ENCODE measurements at places on chromosomes 6 and 20.

DNA sequence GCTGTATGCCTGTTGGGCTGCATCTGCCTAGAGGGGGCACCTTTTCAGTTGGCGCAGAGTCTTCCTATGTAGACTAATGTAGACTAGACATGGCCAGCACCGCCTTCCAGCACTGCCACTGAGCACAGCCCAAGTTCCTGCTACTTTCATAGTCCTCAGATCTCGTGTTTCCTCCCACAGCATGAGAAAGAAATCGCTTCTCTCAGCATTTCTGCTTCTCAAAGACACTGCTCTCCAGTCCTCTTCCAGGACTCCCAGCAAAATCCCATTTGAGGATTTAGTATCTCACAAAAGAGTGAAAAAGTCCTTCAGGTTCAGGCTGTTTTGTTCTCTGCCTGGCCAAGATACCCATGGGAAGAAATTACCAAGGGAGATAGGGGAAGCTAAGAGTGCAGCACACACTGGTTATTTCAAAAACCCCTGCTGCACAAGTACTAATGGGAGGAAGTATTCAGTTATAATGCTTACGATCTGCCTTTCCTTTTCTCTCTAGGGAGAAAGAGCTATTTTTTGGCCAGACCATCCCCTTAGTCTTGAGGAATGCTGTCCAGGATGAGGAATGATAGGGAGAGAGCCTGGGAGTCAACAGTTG, 35.7 kb downstream of the OGFRL1 start:
- DNase-seq = no peak

- DNase-seq = no peak
Measured at GRCh38 chr6:169427856-169428255, 174.2 kb upstream of the THBS2 start.

DNA sequence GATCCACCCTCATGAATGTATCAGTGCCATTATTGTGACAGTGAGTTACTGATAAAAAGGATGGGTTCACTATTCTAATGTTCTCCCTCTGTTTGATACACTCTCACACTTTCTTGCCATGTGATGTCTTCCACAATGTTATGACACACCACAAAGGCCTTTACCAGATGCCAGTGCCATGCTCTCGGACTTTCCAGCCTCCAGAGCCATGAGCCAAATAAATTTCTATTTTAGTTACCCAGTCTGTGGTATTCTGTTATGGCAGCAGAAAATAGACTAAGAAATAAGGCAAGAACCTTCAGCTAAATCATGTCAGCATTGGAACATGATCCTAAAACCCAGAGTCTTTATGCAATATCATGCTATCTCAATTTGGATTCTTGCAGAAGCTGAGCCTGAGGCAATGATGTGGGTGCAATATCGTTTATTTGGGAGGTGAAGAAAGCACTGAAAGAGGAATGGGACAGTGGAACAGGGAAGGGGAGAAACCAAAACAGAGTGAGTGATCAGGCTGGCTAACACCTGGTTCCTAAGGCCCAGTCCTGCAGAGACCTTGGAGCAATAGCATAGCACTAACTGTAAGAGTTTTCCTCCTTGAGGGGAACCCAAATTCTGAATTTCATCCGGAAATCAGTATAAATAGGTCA, 130.4 kb upstream of the LRFN2 start:
- DNase-seq = no peak

DNA sequence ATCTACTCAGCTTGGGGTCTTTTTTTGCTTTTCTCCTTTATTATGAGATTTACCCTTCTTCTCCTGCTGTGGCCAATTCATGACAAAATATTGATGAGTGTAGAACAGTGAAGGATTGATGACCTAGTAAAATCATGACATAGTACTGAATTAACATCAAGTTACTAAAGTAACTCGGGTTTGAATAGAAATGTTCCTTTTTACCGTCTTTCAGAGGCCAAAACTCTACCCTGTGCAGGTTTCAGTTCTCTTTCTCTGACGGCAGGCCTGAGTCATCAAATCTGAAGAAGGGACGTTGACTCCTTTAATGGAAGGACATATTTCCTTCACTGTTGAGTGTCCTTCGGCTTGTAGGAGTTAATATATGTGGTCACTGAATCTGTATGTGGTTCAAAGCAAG, 80.7 kb downstream of the RREB1 start:
- no peak for DNase-seq

- DNase-seq = no peak
Measured at GRCh38 chr6:127279815-127280214, 13.2 kb downstream of the RNF146 start.

GRCh38 chr6:14142063-14142450, 24.5 kb downstream of the CD83 start:
- DNase-seq = no peak

GRCh38 chr6:18219591-18219990, 44.7 kb downstream of the DEK start:
- no peak for DNase-seq

DNA sequence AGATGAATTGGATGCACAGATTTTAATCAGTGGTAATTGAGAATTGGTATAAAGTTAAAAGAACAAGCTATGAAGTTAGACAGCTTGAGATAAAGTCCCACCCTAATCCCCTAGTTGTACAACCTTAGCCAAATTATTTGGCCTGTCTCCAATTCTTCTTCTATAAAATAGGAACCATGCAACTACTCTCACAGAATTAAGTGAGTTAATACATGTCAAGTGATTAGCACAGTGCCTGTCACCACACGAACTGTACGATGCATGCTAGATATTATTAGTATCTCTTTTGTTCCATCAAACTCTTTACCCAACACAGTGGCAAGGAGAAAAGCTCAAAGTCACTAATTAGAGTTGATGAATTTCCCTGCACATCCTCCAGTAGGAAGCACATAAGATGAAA, 44.7 kb downstream of the MBOAT1 start:
- DNase-seq = no peak

GRCh38 chr6:51959744-51960383, 127.5 kb downstream of the PKHD1 start:
- DNase-seq = no peak

DNA sequence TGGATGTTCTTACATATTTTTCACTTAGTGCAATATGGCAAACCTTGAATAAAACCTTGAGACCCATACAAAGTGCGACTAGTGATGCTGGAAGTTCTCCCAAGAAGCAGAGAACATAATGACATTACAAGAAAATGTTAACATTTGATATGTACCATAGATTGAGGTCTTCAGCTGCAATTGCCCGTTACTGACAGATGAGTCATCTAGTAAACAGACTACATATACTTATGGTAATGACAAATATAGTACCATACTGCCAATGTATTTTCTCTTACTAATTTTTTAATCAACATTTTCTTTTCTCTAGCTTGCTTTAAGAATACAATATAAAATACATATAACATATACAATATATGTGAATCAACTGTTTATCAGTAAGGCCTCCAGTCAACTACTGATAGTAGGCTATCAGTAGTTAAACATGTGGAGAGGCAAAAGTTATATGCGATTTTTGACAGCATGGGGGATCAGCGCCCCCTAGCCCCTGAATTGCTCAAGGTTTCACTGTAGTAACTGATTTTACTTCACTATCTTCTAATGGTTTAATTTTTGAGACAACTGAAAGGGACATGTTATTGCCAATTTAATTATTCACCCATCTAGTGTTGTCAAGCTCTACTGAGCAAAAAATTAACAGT, 166.7 kb upstream of the ADGRB3 start:
- no peak for DNase-seq

DNA sequence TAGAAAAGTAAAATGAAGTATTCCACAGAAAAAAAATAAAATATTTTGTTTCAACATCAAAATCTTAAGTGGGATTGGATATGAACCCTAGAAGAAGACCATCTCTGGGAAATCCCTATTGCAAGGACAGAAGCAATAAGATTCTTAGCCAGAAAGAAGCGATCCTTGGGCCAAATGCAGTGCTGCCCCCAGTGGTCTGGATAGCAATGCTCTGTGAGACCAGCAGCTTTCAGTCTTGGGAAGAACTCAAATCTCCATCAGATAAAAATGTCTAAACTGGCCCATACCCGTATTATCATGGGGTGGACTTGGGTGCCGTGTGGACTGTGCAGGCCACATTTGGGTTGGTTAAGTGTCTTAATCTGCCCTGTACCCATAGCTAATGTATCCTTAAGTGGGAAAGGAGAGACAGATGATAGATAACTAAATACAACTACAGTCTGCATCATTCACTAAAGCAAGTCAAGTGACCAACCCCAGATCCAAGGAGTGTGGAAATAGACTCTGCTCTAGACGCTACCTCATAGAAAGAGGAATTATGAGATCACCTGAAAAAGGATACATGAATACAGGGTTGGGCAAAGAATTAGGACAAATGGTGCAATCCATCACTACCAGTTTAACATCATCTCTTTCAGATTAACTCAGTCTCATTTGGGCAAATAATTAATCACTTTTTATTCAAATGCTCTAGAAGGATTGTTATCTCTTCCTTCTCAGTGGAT, 38.9 kb upstream of the SNAP25 start:
- no peak for DNase-seq

DNA sequence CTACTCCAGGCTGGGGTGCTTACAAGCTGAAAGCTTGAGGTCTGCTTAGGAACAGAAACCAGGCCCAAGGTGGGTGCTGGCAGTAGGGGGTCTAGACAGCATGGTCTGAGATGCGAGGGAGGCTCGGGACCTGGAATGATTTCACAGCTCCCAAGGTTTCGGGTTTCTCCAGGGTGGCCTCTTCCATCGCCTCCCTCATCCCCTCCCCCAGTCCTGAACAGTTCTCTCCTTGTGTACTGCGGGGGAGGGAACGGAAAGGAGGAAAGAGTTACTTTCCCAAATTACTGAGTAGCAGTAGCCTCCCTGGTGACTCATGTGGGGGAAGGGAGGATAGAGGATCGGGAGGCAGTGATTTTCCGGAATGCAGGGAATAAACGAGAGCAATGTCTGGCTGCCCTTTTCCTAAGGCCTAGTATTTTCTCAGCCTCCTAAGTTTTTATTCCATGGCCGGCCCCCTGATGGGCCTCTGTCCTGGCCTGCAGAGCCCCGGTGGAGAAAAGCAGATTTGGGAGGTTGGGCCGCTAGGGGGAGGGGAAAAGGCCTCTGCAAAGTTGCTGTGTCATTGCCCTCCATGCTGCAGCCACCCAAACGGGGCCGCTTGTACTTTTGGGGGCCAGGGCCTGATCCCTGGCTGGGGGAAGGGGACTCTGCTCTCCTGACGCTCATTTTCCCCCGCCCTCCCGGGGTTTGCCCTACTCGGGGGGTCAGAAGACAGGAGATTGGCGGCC, 1.5 kb downstream of the BRD2 start:
- DNase-seq = peak; percentile 70

DNA sequence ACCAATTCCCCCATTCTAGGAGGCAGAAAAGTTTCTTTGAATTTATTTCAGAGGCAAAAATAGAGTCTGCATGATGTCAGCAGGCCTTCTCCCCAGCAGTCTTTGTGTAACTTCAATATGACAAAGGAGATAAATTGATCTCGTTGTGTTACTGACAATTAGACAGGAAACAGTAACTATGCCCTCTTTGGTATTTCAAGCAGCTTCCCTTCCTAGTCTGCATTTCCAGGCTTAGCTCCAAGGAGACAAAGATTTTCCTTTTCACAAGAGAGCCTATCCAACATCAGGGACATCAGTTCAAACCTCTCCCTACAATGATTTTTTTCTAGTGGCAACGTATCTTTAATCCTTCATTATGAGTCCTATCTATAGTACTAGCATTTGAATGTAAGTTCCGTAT, 245.9 kb upstream of the HSF2 start:
- no peak for DNase-seq

- peak; percentile 82 for DNase-seq
Measured at GRCh38 chr6:6918216-6918983, 189.4 kb upstream of the RREB1 start.

DNA sequence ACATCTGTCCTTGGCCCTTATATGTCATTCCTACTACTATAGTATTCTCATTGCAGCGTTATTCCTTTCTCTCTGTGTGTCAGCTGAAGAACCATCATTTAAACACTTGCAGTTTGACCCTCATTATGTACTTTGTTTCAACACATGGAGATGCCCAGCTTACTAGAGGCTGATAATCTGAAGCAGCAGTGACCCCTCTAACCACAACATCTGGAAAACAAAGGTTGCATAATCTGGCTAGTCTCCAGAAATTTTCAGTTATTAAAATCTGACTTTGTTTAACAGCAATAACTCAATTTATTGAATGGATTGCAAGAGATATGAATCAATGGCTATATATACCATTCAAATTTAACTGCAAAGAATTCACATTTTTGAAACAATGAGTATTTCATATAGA, 6.6 kb upstream of the PHIP start:
- no peak for DNase-seq

GRCh38 chr20:49851991-49852390, 39.4 kb downstream of the SLC9A8 start:
- DNase-seq = no peak

GRCh38 chr6:811831-812230, 118.9 kb upstream of the EXOC2 start:
- DNase-seq = no peak

- DNase-seq = no peak
Measured at GRCh38 chr6:146087386-146087785, 58.5 kb downstream of the GRM1 start.

GRCh38 chr6:23031986-23032385, 462.6 kb downstream of the HDGFL1 start:
- no peak for DNase-seq

DNA sequence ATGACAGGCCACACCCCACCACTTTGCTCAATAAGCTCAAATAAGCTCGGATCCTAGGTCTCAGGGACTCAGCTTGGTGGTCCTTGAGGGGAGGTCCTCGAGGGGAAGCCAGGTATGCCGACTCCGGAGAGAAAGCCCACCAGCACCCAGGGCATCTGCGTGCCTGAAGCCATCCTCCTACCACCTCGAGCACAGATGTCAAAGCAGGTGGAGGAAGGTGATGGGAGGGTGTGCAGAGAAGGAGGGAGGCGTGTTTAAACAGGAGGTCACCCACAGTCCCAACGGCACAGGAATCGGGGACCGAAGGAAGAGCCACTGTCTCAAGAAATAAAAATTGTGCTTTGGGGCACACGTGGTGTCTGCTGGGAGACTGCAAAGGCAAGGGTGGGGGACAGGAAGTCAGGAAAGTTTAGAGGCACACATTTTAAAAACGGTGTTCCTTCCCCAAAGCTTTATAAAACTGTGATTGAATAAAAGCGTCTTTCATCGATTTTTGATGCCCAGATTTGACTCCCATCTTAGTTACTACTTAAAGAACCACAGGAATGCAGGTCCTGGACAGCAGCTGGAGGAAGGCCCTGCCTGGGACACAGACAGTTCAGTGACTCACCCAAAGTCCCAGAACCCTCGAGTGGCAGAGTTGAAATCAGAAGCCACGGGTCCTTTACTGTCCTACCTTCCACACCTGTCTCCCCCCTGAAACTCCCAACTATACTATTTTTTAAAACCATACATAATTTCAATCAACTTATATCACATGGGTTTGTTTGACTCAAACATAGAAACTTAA, 221.0 kb upstream of the PDE10A start:
- DNase-seq = no peak

- no peak for DNase-seq
Measured at GRCh38 chr20:38932457-38933120, 6.4 kb downstream of the FAM83D start.

DNA sequence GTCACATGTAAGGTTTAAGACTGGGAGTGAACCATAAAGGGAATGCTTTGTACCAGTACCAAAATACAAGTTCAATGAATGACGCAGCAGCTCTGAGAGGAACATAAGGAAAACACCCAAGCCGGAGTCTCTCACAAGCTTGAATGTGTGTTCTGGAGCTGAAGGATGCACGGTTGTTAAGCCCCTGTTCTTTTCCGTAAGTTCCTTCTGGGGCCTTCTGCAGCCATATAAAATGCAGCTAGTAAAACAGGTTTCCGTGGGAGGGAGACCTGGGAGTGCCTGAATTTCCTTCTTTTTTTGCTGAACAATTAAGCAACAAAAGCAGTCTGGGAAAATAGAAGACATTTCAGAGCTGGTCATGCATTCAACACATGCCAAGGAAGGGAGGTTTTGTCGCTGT, 73.2 kb upstream of the JAG1 start:
- no peak for DNase-seq

Data from stimulated activated CD4-positive, alpha-beta T cell treated with anti-CD3 and anti-CD28 coated beads, Interleukin-4, amount 100 ng/mL, for 4 hours (primary cell).